ENCODE measurements at places on chromosomes 12 and 14. TPM values are rescaled to one million over a fixed set of nuclear protein-coding genes. Genes with fewer than 3 reads are reported as not detected.

The PROX2 gene
- 0.05 TPM for polyA plus RNA-seq

The IFNG-AS1 gene
- polyA plus RNA-seq: not detected

The GPR135 gene
- polyA plus RNA-seq: 1.3 TPM

The PKP2 gene
- 0.21 TPM for polyA plus RNA-seq

The PLEK2 gene
- polyA plus RNA-seq: 11.4 TPM

The PRIMA1 gene
- not detected for polyA plus RNA-seq

The BIN2 gene
- polyA plus RNA-seq: not detected

The IFT81 gene
- 14.0 TPM for polyA plus RNA-seq

The RFX4 gene
- not detected for polyA plus RNA-seq

The GOLT1B gene
- polyA plus RNA-seq: 105 TPM

The DLK1 gene
- not detected for polyA plus RNA-seq

The KRT72 gene
- not detected for polyA plus RNA-seq

The BATF gene
- polyA plus RNA-seq: not detected

The CLEC6A gene
- not detected for polyA plus RNA-seq

The AGAP2 gene
- polyA plus RNA-seq: not detected

The B4GALNT1 gene
- 5.4 TPM for polyA plus RNA-seq

The SERPINA4 gene
- not detected for polyA plus RNA-seq

The GPR65 gene
- 0.10 TPM for polyA plus RNA-seq

The RAD51B gene
- 8.8 TPM for polyA plus RNA-seq

The TSHR gene
- not detected for polyA plus RNA-seq

The C2CD5 gene
- 12.2 TPM for polyA plus RNA-seq

The NTS gene
- not detected for polyA plus RNA-seq

The SLC5A8 gene
- polyA plus RNA-seq: not detected

The PRB2 gene
- polyA plus RNA-seq: 0.16 TPM

The SAMD15 gene
- polyA plus RNA-seq: 0.95 TPM
